GM23338 (cell line): ENCODE measurements at places on chromosomes 11 and 22. TPM values are rescaled to one million over a fixed set of nuclear protein-coding genes. Genes with fewer than 3 reads are reported as not detected.

SCGB1A1 gene
- total RNA-seq, result not detected in 2 replicates

DNA sequence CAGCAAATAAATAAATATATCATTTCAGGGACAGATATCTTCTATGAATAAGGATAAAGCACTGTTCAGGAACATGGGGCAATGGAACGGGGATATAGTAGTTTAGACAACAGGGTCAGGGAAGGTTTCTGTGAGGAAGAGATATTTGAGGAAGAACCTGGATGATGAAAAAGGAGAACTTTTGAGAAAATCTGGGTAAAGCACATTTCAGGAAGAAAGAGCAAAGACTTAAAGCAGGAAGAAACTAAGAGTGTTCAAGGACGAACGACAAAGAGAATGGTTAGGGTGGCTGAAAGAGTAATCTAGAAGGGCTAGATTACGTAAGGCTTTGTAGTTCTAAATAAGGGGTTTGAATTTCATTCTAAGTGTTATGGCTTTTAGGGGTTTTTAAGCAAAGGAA lies 12.7 kb downstream of the DDI1 start:
- DNase-seq, result no peak

DNA sequence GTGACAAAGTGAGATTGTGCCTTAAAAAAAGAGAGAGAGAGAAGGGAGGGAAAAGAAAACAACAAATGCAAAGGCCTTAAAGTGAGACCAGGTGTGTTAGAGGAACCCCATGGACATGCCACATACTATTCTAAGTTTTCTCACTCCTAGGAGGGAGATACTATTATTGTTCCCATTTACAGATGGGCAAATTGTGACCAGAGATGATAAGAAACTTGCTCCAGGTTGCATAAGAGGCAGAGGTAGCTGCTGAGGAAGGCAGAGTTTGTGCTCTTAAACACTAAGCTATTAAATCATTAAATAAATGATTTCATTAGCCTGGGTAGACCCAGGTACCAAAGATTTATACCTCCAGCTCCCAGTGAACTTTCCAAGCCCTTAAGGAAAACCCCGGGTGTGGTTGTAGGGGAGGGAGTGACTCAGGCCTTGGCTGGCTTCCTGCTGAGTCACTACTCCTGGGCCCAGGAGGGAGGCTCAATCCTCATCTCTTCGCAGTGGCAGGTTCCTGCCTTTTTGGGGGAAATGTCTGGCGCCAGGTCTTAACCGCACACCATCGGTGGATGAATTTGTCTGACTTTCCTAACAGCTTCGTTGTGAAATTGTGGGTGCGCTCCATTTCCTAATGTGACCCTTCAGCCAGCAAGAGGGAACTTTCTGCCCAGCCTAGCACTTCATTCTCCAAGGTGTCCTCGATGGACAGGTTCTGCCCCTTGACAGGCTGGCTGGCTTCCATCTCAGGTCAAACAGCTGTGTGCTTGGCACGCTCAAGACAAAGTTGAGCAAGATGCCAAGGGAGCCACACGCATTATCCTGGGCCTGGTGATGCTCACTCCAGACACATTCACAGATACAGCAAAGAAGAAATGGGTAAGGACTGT lies 33.4 kb upstream of the PTPRJ start:
- peak; percentile 40 for DNase-seq

- DNase-seq, result no peak
These were observed 1404.8 kb downstream of the LRRC4C start for GRCh38 chr11:40054631-40055030.

GRCh38 chr11:46905806-46906205 lies 12.5 kb downstream of the LRP4 start:
- DNase-seq, result no peak

CYB5R2 gene
- total RNA-seq, result 30.3 and 40.9 TPM in 2 replicates

- no peak for DNase-seq
These were observed 145.0 kb upstream of the RAG2 start for GRCh38 chr11:36743039-36743438.

- no peak for DNase-seq
These were observed 26.9 kb upstream of the HTR3A start for GRCh38 chr11:113947994-113948393.

DNA sequence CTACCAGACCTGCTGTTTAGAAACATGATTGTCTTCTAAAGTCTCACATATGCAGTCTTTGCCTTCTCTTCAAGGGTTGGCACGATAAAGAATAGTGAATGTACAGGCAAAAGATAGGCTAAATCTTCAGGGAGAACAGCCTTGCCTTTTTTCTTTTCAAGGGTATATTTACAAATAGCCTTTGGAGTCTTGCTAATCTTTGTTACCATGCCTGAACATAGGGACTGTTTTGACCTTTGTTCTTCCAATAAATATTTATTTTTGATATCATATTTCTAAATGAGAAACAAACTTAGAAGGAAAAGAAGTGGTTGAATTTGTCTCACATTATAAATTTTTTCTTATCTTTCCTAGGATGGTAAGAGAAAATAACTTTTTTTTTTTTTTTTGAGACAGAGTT lies 12.7 kb downstream of the CSTPP1 start:
- no peak for DNase-seq

- DNase-seq, result peak; percentile 53
These were observed 126.5 kb downstream of the VPREB1 start for GRCh38 chr22:22371031-22371541.

DNA sequence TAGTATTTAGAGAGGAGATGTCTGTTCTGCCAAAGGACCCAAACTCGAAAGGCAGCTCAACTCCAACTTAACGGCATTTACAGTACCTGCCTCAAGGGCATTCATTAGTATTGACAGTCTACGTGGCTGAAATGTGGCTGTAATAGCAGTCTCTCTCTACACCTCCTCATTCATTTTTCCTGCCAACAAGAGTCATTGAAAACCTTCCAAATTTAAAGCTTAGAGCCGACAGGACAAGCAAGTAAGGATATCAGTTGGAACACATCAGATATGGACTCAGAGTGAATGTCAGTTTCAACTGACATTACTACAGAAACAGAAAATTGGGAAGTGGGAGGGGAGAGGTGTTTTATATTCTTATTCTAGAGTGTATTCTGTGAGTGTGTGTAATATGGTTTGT lies 253.1 kb downstream of the CADM1 start:
- DNase-seq, result no peak

ST13 gene
- 148 and 159 TPM in 2 replicates for total RNA-seq

DNA sequence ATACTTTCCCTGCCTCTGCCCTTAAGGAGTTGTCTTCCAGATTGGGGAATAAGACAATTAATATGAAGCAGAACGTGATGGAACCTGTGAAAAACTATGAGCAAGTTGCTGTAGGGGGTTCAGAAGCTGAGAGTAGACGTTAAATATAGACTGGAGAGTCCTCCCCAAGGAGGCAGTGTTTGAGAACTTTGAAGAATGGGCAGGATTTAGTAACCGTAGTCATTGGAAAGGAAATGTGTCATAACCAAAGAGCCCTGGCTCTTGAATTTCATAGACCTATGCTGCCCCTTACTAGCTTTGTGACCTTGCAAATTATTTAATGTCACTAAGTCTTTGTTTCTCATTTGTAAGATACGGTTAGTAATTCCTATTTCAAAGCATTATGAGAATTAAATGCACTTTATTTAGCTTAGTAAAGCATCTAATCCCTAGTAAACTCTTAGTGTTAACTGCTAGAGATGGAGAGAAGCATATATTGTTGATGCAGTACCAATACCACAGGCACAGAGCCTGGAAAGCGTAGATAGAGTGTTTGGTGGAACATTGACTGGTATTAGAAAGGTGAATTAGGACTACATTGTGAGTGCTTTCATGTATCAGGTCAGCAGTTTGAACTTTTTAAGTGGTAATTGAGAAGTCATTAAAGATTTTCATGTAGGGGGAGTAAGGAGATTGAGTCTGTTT lies 54.1 kb downstream of the MCAM start:
- no peak for DNase-seq

TEX54 gene
- not detected in 2 replicates for total RNA-seq

GRCh38 chr22:24954114-24954463 lies 1.6 kb downstream of the KIAA1671 start:
- peak; percentile 21 for DNase-seq

- DNase-seq, result peak; percentile 87
These were observed 51.8 kb downstream of the C11orf71 start for GRCh38 chr11:114348200-114349191.

- peak; percentile 94 for DNase-seq
These were observed 703 bp downstream of the POGLUT3 start for GRCh38 chr11:108497317-108498045.

DNA sequence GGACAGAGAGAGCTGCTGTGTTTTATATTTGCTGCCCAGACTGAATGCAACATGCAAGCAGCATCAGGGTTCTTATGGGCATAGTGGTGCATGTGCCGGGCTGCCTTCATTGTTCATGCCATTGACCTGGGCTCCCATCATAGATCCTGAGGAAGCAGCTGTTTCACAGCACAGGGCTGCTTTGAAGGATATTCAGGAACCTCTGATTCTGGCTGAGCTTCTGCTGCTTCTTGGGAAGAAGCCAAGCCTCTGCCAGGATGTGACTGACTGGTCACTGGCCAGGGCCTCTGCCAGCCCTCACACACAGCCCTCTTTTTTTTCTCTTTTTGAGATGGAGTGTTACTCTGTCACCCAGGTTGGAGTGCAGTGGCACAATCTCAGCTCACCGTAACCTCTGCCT lies 43.3 kb downstream of the CYB5R2 start:
- no peak for DNase-seq

DNA sequence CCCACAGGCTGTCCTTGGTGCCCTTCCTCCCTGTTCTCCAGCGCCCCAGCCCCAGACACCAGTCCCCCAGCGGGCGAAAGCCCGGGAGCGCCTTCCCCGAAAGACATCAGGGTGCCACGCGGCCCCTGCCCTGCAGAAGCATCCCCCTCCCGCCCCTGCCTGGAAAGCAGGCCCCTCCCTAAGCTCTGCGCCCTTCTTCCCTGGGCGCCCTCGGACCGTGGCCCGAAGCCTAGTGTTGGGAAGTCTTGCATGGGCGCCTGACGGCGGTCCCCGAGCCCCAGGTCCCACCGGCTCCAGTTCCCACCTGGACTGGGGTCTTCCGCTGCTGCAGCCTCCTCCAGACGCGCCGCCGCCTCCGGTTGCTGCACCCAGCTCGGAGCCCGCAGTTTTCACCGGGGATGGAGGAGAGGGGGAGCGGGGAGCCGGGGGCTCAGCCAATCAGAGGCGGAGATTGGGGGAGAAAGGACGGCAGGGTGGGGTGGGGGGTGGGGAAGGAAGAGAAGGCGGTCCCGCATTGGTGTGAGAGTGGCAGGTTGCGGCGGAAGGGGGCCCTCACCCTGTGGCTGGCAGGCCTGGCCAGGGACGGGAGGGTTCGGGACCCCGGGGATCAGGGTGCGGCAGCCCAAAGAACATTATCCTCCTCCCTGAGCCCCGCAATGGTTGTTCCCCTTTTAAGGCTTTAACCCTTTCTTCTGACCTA lies at the start of gene THY1:
THY1 (minus strand) TSS at position 364 of the 700 bp plus-strand sequence. CDS start 2,267 bp downstream, outside the sequence.
- peak; percentile 88 for DNase-seq

DNA sequence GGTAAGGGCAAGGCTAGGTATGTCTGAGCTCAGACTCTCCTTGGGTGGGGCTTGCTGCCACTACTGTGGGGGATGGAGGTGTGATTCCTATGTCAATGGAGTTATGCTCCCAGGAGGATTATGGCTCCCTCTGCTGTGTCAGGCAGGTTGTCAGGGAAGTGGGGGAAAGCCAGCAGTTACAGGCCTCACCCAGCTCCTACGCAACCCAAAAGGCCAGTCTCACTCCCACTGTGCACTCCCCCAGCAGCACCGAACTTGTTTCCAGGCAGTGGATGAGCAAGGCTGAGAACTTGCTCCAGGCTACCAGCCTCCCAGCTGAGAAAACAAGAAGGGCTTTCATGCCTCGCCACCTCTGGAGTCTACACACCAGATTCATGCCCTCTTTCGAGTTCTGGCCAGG lies 18.2 kb downstream of the C11orf91 start:
- DNase-seq, result peak; percentile 38

- DNase-seq, result peak; percentile 22
These were observed 626 bp downstream of the DNAL4 start for GRCh38 chr22:38793317-38793716.

MAP6 gene
- 0.50 and 1.2 TPM in 2 replicates for total RNA-seq

GRCh38 chr11:64089915-64090805 lies 54.4 kb downstream of the FLRT1 start:
- DNase-seq, result no peak

DNA sequence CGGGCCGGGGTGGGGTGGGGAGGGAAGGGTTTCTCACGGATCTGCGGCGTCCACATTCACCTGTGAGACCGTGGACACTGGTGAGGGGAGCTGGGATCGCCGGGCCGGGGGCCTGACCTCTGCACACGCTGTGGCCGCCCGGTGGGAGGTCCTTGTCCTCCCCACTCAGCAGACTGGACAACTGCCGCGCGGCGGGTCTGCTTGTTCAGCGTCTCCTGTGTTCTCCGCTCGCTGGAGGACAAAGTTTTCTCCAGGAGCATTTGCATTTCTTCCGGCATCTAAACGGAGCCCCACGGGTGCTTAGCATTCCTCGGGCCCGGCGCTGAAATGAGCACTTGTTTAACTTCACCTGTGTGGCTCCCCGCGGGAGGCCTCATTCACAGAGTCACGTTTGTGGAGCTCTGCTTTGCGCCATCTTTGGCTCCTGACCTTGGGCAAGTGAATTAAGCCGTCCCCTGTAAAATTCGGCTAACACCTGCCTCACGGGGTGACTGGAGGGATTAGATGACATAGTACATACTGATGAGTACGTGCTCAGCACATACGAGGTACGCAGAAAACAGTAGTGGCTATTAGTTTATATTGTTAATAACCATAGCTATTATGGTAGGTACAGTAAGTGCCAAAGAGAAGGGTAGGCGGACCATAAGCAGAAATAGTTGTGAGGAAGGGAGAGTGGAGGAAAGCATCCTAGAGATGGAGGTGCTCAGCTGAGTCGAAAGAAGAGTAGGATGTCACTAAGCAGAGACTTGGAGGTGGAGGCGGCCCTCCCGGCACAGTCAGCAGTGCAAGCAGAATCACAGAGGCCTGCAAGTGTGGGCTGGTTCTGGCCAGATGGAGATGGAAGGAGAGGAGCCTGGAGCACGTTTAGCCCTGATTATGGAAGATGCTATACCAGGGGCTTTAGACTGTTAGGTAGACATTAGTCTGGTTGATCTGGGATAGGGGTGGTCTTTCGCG lies 885 bp downstream of the TRMU start:
- DNase-seq, result peak; percentile 41

SMIM35 gene
- not detected in 2 replicates for total RNA-seq

DNA sequence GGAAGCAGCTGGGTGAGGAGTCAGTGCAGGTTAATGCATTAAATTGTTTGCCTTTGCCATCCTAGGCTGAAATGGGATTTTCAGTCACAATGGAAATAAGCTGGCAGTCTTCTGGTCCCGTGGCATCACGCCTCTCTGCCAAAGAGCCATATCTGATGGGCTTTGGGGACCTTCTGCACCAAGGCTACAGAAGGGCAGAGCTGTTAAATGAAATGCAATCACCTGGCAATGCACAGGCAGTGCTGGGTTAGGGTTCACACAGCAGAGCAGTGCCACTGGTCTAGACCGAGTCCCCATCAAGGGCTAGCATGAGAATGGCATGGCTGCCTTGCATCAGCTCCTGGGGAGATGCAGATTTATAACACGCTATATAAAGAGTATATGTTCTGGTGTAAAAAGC lies 749.2 kb downstream of the NTM start:
- no peak for DNase-seq

BAD gene
- total RNA-seq, result 45.8 and 46.4 TPM in 2 replicates
